ENCODE measurements at places on chromosomes 7 and 10.

- DNase-seq: no peak
Measured at GRCh38 chr10:69089638-69090599, 2.0 kb downstream of the SRGN start.

GRCh38 chr7:31082447-31082846 is 30.3 kb downstream of the ADCYAP1R1 start:
- DNase-seq: no peak

- no peak for DNase-seq
Measured at GRCh38 chr10:71214641-71215559, 2.5 kb downstream of the UNC5B start.

DNA sequence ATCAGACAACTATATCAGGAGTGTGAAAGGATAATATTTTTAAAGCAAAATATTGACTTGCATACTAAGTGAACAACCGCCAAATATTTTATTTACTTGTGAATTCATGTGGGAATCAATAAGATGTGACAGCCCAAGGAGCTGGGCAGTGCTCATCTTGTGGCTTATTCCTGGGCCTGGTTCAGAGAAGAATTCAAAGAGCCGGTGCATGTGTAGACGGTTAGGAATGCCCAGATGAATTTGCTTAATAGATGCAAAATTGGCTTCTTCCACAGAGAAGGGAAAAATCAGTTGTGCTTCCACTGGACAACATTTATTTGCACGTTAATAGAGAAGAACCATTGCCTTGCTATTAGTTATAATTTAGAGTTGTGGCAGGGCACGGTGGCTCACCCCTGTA is 4.4 kb downstream of the MYL7 start:
- no peak for DNase-seq

GRCh38 chr7:109322833-109323232 is 753.2 kb downstream of the DNAJB9 start:
- DNase-seq: no peak

GRCh38 chr7:152054367-152055230 is 29.1 kb downstream of the GALNT11 start:
- DNase-seq: peak; percentile 41

DNA sequence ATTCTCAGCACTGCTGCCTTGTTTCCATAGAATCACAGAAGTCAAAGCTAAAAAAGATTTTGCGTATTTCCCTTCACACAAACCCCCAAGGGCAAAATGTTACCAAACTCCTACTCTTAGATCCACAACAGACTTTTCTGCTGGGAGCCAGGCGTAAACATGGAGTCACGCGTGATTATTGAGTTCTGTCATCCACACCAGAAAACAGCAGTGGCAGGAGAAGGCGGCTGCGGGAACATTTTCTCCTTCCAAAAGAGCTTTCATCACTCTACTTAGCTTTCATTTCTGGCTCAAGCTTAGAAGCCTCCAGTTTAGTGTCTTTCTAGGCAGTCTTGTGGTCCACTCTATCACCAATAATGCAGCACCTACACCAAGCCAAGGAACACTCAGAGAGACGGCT is 712.9 kb upstream of the NRP1 start:
- no peak for DNase-seq

- DNase-seq: no peak
Measured at GRCh38 chr7:11570922-11571550, 261.0 kb downstream of the THSD7A start.

- DNase-seq: no peak
Measured at GRCh38 chr7:5450549-5451327, 27.1 kb upstream of the TNRC18 start.

- DNase-seq: no peak
Measured at GRCh38 chr10:72340510-72341261, 14.0 kb downstream of the DNAJB12 start.

DNA sequence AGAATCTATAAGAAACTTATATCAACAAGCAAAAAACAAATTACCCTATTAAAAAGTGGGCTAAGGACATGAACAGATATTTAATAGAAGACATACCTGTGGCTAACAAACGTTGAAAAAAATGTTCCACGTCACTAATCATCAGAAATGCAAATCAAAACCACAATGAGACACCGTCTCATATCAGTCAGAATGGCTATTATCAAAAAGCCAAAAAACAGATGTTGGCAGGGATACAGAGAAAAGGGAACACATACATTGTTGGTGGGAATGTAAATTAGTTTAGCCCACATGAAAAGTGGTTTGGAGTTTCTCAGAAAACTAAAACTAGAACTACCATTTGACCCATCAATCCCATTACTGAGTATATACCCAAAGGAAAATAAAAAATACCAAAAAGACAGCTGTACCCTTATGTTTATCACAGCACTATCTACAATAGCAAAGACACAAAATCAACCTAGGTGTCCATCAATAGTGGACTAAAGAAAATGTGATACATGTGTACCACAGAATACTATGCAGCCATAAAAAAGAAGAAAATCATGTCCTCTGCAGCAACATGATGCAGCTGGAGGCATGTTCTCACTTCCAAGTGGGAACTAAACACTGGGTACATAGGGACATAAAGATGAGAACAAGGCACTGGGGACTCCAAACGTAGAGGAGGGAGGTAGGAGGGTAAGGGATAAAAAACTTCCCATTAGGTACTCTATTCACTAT is 83.8 kb upstream of the TMEM168 start:
- no peak for DNase-seq

- peak; percentile 42 for DNase-seq
Measured at GRCh38 chr7:96097835-96098234, 224.1 kb downstream of the SLC25A13 start.

DNA sequence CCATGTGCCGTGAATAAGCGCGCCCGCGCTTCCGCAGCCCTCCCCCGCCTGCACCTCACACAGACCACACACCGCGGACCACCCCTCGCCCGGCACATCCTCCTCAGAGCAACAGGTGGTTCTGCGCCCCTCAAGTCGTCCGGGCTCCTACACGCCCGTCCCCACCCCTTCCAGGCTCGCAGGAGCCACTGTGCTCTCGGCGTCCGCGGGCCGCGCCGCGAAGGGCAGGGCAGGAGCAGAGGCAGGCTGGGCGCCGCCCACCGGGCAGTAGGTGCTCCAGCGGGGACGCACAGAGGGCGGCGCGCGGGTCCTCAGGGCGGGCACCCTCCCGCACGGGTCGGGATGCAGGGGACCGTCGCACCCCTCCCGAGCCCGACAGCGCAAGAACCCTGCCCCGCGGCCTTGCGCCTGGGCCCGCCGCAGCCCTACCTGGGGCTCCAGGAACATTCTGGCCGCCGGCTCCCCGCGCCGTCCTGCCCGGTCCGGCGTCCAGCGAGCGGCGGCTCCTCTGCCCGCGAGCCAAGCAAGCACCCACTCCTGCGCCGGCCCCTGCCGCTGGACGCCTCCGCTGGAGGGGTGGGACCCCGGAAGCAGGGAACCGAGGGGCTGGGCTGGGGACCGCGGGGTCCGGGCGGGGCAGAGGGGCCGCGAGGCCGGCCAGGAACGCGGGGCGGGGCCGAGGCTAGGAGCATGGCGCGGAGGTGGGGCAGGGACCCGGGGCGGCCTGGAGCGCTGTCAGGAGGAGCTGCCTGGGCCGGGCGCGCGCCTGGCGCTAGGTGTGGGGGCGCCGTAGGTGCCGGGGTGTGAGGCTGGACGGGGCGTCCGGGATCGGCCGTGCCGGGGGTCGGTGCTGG is 37.4 kb downstream of the RASGEF1A start:
- no peak for DNase-seq

DNA sequence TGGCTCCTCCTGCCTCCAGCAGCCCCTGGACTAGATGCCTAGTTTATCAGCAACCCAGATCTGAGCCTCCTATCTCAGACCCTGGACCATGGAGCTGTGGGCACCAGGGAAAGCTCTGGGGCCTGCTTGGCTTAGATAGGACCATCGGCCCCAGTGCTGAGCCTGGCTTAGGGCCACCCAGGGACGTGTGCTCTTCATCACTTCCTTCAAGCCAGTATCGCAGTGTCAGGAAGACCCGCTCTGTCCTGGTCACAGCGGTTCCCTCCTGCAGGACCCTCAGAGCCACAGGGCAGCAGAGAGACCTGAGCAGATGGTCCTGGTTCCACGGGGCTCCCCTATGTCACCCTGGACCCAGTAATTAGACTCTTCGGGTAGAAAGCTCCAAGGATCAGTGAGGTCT is 105.7 kb upstream of the FAM20C start:
- no peak for DNase-seq

- DNase-seq: no peak
Measured at GRCh38 chr10:127089446-127089845, 106.9 kb downstream of the INSYN2A start.

DNA sequence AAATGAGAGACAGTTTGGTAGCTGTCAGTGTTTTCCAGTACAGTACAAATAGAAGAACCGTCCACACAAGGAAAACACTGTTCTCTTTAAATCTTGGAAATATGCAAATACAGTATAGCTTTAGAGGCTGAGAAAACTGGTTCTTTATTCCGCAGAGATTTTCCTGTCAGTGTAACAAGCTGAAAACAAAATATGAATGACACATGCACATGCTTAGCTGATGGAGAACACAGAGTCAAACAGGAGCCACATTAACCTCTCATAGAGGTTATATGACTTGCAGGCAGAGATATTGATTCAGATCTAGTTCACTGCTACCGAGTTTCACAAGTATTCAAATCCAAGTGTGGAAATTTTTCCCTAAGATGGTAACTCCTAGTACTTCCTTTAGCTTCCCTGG is 135.2 kb upstream of the C1QL3 start:
- no peak for DNase-seq

DNA sequence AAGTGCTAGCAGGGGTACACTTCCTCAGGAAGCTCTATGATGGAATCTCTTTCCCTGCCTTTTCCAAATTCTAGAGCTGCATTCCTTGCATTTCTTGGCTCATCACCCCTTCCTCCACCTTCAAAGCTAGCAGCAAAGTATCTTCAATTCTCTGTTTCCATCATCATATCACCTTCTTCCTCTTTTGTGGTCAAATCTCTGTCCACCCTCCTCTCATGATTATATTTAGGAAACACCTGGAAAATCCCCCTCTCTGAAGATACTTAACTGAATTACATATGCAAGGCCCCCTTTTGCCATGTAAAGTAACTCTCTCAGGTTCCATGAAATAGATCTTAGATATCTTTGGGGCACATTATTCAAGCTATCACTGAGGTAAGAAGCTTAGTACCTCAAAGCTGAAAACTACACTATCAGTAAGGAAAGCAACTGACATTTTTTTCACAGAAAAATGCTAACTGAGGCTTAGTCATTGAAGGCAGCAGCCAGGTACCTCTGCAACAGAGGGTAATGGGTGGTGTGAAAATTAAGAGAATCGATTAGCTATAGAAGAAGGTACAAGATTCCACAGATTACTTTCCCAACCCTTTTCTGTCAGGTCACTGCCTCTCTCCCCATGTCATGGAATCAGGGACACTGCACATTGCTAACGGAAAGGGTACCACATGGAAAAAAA is 197.3 kb downstream of the MACC1 start:
- DNase-seq: no peak

- DNase-seq: no peak
Measured at GRCh38 chr10:62760401-62760800, 44.1 kb upstream of the ADO start.

All from GM04504 (cell line).